Cortex of kidney (tissue), 1 donor: ENCODE measurements at places on chromosomes 11 and 22.

DNA sequence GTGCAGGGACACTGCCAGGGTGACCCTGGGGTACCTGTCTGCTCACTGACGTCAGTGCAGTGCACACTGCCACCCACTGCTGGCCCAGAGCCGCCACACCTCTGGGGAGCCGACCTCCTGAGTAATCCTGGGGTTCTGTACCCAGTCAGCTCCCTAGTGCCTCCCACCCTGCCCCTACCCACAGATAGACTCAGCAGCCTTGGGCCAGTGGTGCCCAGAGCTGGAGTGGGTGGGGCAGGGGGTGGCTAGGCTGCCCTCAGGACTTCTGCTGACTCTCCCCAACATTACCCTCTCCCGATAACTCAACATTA, 5.8 kb downstream of the NRXN2 start:
- no peak for DNase-seq

- no peak for DNase-seq
Observed at GRCh38 chr11:72217841-72218240, 1.2 kb downstream of the FOLR2 start.

DNA sequence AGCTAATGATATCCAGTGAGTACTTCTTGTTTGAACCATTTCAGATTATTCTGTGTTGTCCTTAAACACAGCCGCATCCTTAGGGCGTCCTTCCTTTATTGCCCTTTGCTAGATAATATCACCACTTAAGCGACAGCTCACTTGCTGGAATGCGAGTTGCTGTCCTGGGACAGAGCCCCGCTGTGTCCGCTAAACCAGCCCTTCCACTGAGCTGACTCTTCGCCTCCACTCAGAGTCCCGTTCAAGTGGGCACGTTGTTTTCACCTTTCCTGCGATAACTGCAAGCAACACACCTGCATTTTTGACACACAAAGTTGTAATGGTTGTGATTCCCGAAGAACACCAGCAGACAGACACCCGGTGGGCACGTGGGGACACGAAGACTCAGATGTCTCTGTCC, 140.0 kb downstream of the TBC1D22A start:
- no peak for DNase-seq

DNA sequence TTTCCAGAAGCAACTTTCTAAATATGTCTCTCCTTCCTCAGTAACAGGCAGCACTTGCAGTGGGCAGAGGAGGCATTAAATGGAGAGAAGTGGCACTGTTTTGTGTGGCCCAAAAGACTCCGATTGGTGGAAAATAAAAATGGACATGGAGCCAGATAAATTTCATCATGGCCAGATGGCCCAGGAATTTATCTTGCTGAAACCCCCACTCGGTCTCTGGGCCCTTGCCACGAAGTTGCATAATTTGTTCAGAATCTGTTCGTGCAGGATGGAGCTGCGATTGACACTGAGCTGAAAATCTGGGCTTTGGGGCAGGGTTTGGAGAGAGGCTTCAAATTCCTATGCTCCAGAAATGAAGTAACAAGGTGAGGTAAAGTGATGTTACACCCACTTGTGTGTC, 65.5 kb downstream of the C11orf91 start:
- no peak for DNase-seq

DNA sequence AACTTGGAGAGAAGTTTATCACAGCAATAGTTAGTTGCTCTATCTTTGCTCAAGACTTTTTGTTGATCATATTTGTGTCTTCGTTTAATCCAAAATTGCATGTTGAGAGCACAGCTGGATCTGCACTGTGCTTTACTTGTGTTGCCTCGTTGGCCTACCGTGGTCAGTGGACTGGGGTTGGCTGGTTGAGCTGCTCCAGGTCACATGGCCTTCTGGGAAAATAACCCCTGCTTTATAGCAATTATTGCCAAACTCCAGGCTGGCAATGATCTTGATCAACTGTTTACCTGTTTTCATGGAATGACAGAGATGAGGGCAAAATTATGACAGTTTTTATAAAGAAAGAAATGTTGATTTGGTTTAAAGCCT, 5.7 kb upstream of the PLET1 start:
- DNase-seq = no peak

- no peak for DNase-seq
Observed at GRCh38 chr11:129728581-129728980, 87.1 kb upstream of the TMEM45B start.

- no peak for DNase-seq
Observed at GRCh38 chr11:117424781-117425180, 97.1 kb downstream of the CEP164 start.

- DNase-seq = no peak
Observed at GRCh38 chr11:66324664-66325063, 7.8 kb upstream of the CD248 start.

DNA sequence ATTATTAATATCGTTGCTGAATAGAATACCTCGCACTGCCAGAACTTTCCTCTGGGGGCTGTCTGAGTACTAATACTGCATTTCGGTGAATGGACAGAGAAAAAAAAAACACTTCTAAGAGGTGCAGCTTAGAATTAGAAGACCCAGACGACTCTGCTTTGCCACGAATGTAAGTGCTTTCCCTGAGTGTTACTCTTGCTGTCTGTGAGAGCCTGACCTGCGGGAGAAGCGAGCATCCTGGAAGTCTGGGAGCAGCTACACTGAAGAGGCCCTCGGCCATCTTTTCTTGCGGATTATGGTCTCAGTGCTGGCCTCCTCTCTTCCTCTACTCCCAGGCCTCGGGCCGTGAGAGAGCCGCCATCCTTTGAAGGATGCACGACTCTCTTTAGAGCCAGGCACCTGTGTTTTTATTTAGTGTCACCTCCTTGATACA, 94.9 kb downstream of the SCN3B start:
- no peak for DNase-seq

DNA sequence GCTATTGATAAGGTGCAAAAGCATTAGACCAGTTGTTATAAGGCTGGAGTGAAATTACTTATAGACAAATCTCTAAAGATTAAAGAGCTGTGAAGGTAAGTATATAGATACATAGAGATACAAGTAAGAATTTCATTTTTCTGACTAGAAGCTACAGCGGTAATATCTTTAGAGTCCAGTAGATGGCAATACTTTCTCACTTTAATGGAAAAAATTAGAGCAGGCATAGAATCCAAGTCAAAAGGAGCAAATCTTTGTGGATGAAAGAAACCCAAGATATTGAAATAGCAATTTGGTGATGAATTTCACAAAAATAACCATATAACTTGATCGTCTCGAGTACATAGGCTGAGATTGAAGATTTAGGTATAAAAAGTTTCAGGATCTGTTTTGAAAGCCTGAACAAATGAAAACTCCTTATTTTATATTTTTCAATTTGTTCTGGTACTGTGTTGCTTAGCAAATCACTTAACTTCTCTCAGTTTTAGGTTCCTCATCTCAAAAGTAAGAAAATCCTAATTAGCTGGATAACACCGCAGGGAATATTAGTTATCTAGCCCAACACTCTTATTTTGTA, 81.9 kb downstream of the UVRAG start:
- DNase-seq = no peak

GRCh38 chr11:113177671-113178070, 136.7 kb upstream of the TTC12 start:
- no peak for DNase-seq

DNA sequence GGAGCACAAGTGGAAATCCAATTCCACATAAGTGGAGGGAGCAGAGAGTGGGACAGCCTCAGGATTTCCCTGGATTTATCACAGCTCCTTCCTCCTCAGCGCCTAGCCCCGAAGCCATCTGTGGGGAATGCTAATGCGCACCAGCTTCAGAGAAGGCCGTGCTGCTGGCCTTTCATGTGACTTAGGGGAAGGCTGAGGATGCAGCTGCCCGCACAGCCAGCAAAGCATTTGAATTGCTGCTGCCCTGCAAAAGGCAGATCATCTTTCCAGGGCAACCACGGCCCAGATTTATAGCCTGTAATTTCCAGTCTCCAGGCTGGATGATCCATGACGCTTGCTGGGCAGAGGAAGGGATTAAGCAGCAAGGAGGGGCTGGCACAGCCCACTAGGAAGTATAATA, 29.9 kb downstream of the SYN3 start:
- no peak for DNase-seq

- no peak for DNase-seq
Observed at GRCh38 chr11:75773595-75774353, 5.2 kb downstream of the DGAT2 start.

DNA sequence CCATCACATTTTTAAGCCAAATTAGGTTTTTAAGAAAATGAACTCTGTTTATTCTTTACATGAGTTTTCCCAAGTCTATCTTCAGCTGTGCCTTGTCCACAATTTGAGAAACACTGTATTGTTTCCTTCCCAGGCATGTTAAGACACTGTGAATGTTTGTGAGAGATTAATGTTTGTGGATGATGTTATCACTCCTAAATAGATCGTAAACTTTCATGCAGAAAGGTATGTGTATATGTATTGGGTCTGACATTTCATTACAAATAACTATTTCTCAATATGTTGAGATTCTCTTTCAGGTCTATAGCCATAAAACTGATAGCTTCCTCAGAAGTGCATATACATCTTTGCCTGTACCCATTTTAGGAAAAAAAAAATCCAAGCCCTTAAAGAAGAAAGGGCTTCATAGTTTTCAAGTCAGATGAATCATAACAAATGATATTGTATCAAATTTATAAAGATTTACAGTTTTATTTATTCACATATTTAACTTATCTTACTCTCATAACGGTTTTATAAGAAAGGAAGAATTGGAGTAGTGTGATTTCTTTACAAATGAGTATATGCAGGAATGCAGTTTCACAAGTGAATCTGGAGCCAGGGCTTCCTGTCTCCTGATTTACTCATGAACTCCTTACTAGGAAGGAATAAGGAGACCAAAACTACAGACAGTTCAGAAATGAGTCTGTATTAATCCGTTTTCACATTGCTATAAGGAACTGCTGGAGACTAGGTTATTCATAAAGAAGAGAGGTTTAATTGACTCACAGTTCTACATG, 11.2 kb downstream of the OR8D1 start:
- no peak for DNase-seq

GRCh38 chr11:132251061-132251460, 880.6 kb downstream of the NTM start:
- DNase-seq = no peak

DNA sequence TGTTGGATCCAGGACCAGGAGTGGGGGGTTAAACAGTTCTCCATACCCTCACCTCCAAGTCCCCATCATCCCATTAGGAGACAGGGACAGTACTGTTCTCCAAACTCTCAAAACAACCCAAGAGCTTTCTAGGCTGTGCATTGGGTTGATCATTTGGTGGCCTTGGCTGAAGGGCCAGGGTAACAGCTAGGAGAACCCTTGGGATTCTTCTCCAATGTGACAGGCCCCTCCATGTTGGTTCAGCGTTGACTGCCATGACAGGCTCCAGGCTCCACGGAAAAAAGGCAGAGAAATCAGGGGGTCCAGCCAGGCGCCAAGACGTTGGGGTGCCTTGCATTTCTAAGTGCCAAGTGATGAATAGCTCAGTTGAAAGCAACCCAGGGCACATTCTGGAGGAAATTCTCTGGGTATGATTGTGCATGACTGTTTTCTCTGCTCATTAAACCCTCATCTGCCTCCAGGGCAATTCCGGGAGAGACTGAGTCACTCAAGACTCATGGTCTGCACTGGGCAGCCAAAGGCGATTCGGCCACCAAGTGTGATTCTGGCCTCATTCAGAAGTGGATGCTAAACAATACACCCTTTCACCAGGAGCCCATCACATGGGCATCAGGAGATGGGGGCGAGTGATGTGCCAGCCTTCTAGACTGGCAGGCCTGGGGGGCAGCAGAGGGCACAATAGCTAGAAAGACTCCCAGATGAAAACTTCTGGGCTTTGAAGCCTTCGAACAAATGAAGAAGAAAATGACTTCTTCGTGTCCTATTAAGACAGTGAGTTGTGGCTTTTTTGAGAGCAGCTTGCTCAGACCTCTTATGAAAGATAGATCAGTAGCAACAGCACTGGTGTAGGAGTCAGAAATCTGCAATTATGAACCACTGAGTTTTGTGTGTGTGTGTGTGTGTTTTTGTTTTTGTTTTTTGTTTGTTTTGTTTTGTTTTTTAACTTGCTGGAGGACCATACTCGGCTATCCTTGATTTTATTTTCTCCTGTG, 27.7 kb downstream of the CD44 start:
- DNase-seq = no peak

DNA sequence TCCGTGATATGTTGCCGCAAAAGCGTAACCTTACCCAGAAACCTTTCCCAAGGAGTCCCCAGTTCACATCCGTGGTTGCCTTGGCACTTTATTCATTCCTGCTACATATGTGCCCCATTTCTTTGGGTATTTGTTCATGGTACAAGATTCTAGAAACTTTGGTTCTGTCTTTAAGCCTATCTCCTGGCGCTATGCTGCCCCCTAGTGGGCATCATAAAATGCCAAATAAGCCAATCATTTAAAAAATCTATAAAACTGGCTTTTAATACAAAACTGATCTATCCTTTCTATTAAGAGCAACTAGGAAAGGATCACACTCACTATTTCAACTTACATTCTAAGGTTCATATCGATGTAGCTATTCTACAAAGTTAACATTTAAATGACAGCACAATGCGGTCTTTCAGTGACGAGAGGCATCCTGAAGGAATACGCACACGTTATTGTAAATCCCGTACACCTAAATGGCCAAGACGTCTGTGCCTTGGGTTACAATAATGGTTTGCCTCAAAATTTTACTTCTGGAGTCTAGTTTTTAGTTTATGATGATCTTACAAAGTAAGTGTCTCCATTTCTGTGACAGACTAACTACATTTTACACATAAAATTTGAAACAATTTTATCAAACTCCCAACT, 16.2 kb downstream of the PIWIL3 start:
- DNase-seq = no peak
